GM04503 (cell line): ENCODE measurements at places on chromosomes 3 and 15.

GRCh38 chr3:25349095-25349494 is 79.0 kb upstream of the RARB start:
- DNase-seq: no peak

DNA sequence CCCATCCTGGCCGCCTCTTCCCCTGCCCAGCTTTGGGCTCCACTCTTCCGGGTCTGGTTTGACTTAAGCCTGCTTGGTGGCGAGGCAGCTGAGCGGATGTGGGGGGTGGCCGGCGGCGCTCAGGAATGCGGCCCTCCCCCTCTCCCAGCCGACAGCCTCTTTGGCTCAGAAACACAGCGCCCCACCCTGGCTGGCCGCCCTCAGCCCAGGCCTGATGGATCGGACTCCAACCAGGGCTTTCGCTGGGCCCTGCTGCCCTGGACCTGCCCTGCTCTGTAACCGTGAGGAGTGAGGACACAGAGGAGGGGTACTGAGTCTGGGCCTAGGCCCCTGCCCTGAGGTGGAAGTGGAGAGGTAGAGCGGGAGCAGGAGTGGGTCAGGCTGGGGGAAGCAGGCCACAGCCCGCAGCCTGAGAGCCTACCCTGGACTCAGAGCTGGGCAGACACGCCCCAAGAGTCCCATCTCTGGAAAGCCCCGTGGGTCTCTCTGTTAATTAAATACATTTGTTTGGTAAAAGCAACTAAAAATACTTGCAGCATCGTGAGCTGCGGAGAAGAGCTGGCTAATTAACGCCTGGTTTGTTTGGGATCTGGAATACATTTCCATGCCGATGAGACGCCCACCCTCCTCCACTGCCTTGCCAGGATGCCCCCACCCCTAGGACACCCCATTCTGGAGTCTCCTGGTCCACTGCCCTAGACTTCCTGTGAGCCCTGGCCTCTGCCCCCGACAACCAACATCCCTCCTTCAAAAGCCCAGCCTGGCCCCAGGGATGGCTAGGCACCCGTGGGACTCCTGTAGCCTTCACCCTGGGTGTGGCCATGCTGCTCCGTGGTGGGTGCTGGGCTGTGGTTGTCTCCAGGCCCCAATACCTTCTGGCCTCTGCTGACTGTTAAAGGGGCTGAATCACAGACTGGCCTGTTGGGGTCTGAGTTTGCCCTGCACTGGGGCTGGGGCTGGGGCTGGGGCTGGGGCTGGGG is 19.6 kb downstream of the PLXNA1 start:
- DNase-seq: peak; percentile 72

- DNase-seq: no peak
Measured at GRCh38 chr15:96342406-96343112, 12.1 kb downstream of the NR2F2 start.

GRCh38 chr3:124780761-124781475 is 50.7 kb downstream of the UMPS start:
- DNase-seq: peak; percentile 73

DNA sequence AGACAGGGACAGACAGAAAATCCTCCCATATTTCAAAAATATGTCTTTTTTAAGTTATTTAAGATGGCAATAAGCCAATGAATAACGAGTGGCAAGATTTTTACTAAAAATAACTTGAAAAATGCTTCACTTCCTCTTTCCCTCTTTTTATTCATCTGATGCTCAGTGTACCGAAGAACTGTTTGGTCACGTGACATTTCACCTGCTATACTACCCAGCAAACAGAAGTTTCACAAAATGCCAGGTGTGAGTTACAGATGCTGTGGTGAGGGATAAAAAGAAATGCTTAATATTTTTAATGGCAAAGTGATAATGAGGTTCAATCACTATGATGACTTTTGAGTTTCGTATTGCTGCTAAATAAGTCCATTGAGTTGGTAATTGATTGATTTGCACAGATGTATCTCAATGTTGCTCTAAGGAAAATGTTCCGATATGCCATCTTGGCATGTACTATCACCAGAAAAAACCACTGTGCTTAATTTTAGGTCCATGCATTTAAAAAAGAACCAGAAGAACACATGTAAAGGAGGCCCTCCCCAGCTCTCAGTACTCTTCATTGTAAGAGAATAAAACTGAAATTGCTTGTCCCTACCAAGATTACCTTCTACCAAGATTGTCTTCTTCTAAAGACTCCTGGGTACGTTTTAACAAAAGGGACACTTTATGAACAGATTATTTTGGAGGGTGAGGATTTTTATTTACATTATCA is 26.0 kb upstream of the SEC62 start:
- DNase-seq: no peak

- no peak for DNase-seq
Measured at GRCh38 chr3:183370391-183370790, 58.0 kb downstream of the MCF2L2 start.

GRCh38 chr15:66565141-66565641 is 607 bp downstream of the LCTL start:
- no peak for DNase-seq

GRCh38 chr15:68558318-68559305 is 20.2 kb upstream of the CORO2B start:
- DNase-seq: no peak
